ENCODE measurements at places on chromosomes 1 and 21.

DNA sequence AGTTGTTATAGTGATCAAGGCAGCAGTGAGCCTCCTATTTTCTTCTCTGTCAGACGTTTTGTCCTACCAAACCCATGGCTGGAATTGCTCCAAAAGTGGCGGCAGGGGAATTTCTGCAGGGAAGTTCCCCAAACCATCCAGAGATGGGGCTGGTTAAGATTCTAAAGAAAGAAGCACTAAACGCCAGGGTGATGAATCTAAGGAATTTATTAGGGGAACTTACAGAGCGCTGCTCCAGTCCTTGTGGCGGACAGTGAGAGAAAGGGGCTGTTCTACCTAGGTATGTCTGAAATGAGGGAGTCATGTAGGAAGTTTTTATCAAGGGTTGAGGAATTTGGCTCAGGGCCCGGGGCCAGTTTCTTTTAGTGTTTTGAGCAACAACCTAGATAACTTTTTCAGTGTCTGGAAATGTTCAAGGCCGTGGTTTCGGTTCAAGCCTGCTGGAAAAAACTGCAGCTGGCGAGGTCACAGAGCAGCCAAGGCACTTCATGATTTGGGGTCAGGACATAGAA, 222.4 kb upstream of the B3GALT2 start:
- DNase-seq: no peak

DNA sequence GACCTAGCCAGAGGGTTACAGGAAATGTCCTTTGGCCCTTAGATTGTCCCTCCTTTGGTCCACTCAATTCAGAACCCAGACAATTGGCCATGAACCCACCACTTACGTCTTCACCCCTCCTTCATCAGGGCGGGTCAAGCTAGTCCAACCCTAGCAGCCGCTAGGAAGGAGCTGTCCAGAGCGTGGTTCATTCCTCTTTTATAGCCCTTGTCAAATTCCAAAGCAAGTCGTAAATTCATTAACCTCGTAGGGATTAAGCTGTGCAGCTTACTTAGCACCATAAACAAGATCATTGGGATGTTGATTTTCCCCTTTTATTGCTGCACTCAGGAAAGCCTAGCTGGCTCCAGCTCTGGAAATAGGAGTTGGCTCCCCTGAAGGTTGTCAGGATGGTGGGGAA, 90.1 kb downstream of the TMEM53 start:
- DNase-seq: no peak

DNA sequence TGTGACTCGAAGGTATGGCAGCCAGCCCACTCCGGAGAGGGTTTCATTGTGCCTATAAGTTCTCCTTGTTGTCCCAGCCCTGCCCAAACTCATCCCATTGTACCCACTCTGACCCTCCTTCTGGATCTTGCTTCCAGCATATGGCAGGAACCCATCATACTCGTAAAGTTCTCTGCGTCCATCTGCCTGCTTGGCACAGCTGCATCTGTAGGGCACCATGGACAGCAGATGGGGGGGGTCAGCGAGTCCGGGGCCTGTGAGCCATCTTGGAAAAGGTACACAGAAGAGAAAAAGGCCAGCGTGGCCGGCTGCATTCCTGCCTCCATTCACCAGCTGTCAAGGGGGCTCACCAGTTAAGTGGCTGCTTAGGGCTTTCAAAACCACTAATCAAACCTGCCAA, 94.9 kb upstream of the IGSF21 start:
- DNase-seq: no peak

GRCh38 chr1:165431079-165431478, 13.8 kb downstream of the RXRG start:
- DNase-seq: no peak

GRCh38 chr1:107689159-107689558, 275.8 kb downstream of the VAV3 start:
- DNase-seq: no peak

DNA sequence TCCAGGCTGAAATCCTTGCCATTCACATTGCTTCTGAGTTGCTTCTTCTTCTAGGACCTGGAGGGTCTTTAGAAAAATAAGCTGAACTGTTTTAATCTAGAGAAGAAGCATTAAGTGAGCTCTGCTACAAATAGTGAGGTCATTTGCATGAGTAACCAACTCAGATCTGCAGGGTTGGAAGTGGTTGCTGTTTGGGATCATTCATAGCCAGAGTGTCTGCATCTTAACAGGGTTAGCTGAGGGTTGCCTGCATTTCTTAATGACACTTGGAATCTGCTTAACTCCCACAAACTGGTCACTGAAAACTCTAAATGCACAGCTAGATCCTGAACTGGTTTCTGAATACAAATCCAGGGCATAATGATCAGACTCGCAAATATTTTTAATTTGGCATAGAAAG, 9.9 kb downstream of the CNIH3 start:
- DNase-seq: no peak

- DNase-seq: no peak
Measured at GRCh38 chr1:232319518-232320210, 310.3 kb downstream of the SIPA1L2 start.

DNA sequence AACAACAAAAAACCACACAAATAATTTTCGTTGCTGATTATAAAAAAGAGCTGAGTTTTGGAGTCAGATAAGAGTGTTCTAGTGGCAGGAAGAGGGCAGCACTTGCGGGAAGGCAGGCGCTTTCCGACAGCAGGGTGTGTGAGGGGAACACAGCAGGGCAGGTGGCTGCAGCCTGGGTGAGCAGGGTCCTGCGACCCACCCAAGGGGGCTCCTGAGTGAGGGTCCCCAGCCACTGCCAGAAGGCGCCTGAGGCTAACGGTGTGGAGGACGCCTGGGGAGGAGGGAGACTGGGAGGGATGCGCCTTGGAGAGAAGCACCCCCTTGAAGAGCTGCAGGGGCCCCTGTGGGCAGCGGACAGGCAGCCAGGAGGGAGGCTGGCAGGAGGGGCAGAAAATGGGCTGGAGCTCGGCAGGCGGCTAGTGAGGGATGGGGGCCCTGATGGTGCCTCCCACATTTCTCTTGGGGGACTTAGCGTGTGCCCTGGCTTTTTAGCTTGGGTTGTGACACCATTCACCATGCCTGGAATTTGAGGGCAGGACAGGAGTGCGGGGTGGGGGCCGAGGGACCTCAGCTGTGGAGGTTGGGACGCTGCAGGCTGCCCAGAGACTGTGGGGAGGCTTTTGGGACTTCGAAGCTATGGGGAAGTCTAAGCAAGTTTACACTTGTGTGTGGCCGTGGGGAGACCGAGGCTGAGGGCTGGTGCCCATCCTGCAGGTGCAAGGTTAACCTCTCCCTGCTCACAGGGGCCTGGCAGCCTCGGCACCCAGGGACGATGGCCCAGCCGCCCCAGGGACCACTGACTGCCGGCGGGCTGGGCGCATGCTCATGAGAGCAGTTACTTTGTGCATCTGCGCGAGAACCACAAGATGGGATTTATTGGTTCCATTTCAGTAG, 111.4 kb downstream of the SIK1 start:
- no peak for DNase-seq

DNA sequence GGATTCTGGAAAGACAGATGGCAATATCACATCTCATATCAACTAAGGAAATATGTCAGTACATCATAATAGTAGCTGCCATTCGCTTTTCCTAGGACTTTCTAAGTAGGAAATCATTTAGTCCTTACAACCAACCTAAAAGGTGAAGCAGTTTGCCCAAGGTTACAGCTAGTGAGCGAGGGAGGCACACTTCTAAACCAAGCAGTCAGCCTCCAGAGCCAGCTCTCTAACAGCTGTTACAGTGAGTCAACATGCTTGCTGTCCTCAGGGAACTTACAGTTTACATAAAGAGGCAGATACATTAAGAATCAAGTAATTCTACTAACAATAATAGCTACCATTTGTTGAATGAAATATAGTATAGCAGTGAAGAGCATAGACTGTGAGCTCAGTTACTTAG, 57.1 kb downstream of the GIPC2 start:
- no peak for DNase-seq

- DNase-seq: no peak
Measured at GRCh38 chr1:200945111-200945510, 50.4 kb downstream of the INAVA start.

DNA sequence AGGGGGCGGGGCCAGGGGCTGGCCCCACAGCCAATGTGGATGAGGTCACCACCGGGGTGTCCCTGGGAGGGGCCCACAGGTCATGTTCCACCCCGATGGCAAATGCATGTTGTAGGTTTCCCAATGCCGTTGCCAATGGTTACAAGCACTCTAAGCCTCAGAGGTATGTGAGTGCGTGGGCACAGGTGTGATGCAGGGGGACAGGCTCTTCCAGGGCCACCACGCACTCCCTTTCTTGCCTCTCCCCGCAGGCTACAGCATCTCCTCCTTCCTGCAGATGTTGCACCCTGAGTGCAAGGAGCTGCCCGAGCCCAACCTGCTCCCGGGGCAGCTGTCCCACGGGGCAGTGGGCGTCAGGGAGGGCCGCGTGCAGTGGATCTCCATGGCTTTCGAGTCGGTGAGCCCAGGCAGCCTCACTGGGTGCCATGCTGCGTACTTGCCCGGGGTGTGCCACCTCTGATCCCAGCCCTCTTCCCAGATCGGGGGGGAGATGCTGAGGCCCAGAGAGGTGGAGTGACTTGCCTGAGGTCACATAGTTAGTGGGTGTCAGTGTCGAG, 52.4 kb downstream of the DISP3 start:
- DNase-seq: no peak
